ENCODE measurements at places on chromosomes 12 and 14.

DNA sequence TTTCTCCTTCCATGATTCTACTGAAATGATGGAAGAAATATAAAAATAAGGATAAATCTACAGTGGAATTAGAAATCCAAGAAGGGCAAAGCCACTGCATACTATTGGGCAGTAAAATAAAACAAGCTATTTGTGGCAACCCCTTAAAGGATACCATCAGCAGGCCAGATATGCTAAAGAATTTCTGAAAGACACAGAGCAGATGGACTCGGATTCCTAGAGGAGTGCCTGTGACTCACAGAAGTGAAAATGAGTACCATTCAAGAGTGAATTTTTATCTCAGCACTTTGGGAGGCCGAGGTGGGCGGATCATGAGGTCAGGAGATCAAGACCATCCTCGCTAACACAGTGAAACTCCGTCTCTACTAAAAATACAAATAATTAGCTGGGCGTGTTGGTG, 318.1 kb downstream of the LRIG3 start:
- DNase-seq: no peak

DNA sequence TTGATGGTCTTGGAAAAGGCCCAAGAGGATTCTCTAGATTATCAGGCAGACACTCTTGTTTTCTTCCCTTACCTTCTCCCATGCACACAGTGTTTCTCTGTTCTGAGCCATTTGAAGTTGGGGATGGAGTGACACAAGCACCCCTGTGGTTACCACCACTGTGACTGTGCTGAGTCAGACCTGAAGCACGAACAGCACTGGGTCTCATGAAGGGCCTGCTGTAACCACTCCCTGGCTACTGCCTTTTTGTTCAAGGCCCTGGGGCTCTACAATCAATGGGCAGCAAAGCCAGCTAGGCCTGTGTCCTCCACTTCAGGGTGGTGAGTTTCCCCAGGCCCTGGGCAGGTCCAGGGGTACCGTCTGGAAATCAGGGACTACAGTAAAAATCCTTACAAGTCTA, 65.5 kb downstream of the TSPAN8 start:
- DNase-seq: no peak

DNA sequence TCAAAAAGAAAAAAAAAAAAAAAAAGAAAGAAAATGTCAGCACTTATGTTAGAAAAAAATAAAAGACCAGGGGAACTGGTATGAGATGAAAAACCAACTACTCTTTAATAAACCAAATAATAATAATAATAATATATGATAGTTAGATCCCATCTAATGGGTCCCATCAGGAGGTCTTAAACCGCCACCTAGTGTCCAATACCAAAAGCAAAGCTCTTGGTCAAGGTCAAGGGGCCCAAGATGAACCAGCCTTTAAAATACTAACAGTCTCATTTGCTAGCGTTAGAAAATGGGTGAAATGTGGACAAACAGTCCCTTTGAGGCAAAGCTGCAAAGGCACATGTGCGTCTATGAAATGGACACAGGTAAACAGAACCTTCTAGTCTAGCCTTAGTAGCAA, 12.3 kb downstream of the BRAP start:
- peak; percentile 17 for DNase-seq

DNA sequence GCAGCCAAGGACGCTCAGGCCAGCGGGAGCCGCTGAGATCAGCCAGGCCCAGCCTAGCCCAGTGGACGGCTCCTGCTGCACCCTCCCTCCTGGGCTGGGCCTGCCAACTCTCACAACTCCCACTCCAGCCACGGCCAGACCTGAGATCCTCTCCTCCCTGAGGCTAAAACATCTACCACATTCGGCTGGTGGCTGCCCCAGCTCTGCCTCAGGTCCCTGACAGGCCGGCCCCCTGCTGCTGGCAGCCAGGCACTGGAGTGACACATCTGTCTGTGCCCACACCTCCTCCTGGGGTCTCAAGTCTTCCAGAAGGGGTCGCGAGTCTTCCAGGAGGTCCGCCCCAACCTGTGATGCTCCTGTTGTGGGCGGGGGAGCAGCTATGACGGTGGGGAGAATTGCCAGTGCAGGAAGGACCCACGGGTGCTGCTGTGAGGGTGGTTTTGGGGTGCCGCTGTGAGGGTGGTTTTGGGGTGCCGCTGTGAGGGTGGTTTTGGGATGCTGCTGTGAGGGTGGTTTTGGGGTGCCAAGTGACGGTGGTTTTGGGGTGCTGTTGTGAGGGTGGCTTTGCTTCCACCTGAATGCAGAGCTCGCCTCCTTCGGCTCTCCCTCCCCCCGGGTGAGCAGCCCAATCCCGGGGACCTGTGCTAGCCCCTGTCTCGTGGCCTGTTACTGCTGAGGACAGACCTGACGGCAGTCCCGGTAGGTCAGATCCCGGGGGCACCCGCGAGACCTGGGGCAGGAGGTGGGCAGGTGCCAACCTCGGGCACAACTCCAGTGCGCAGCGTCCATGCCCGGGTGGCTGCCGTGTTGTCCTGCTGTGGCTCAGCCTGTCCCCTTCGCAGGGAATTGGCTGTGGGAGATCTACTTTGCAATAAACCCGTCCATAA, 27.5 kb upstream of the C14orf180 start:
- no peak for DNase-seq

- no peak for DNase-seq
These were observed 15.5 kb upstream of the PAPOLA start for GRCh38 chr14:96486705-96487104.

- no peak for DNase-seq
These were observed 23.3 kb upstream of the EEA1 start for GRCh38 chr12:92952394-92952793.

DNA sequence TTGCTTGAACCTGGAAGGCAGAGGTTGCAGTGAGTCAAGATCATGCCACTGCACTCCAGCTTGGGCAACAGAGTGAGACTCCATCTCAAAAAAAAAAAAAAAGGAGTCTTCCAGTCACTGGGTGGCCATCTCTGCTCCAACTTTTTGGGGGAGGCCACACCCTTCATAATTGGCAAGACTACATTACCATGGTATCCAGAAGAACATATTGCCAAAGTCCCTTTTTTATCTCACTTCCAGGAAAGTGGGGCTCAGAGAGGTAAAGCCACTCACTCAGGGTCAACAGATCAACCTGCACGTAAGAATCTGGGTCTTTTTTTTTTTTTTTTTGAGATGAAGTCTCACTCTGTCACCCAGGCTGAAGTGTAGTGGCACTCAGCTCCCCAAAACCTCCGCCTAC, 5.0 kb upstream of the CD63 start:
- no peak for DNase-seq

- no peak for DNase-seq
These were observed 134.6 kb upstream of the EVL start for GRCh38 chr14:99930420-99931274.

- DNase-seq: no peak
These were observed 59.8 kb downstream of the SIX1 start for GRCh38 chr14:60589442-60589841.

DNA sequence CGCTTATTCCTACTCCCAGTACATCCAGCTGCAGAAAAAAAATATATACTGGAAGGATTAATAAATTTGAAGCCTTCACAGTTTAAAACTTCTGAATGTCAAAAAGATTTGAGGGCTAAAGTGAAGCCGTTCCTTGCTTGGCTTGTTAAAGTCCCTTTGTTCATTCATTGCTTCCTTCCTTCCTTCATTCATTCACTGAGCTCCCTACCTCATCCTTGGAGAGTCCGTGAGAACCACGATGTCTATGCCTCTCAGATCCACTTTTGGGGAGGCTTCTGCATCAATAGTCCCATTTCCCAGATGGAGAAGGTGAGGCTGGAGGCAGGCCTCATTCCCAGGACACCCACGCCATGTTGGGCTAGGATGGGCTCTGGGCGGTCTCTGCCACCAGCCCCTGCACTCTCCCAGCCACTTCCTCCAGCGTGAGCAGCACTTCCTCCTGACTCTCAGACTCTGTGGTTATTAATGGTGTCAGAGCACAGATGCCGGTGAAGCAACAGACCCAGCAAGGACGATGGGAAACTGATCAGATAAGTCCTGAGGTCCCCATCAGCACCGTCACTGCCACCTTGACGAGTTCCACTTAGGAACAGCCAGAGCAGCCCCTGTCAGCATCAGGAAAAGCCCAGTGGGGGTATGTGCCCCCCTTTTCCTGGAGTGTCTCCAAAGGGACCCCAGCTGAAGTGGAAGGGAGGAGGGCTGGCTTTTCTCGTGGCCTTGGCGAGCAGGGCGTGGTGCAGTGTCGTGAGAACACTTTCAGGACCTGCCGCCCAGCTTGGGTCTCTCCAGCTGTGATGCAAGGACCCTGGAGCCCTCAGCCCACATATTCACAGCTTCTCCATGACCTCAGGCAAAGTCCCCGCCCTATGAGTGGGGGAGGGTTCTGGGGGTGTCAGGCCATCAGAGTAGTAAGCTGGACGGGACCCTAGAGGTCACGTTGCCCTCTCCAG, 21.2 kb downstream of the ASB2 start:
- DNase-seq: peak; percentile 86

Data from AML-193 (cell line).